Smooth muscle cell of the umbilical artery (primary cell): ENCODE measurements at places on chromosomes 3 and 15. TPM values are rescaled to one million over a fixed set of nuclear protein-coding genes. Genes with fewer than 3 reads are reported as not detected.

The SSUH2 gene
- 0.05 TPM in 1 of 2 replicates, not detected in the other for total RNA-seq

The LIPC gene
- 3.6 TPM in 1 of 2 replicates, not detected in the other for total RNA-seq

The TRIM59 gene
- total RNA-seq: 7.7 and 20.2 TPM in 2 replicates

The C3orf49 gene
- not detected in 2 replicates for total RNA-seq

The MYRIP gene
- total RNA-seq: 0.05 TPM in 1 of 2 replicates, not detected in the other

The SLC51A gene
- not detected in 2 replicates for total RNA-seq

The TGM5 gene
- not detected in 2 replicates for total RNA-seq

The CSTA gene
- total RNA-seq: 0.59 TPM in 1 of 2 replicates, not detected in the other

The GP5 gene
- total RNA-seq: 0.14 and 0.59 TPM in 2 replicates

The VPS13C gene
- 73.3 and 78.4 TPM in 2 replicates for total RNA-seq

The CACNA2D2 gene
- total RNA-seq: 0.05 TPM in 1 of 2 replicates, not detected in the other

The CFAP100 gene
- not detected in 2 replicates for total RNA-seq

The SCAPER gene
- 6.8 and 8.0 TPM in 2 replicates for total RNA-seq

The PLA2G4E gene
- total RNA-seq: not detected in 2 replicates

The MESP1 gene
- under 0.01 and 0.09 TPM in 2 replicates for total RNA-seq

The ERICH6 gene
- not detected in 2 replicates for total RNA-seq

The MESP2 gene
- 0.09 and 0.30 TPM in 2 replicates for total RNA-seq

The STRIT1 gene
- total RNA-seq: not detected in 2 replicates

The CALML4 gene
- 0.30 and 2.1 TPM in 2 replicates for total RNA-seq

The SAMMSON gene
- under 0.01 TPM in 1 of 2 replicates, not detected in the other for total RNA-seq

The RBP2 gene
- total RNA-seq: not detected in 2 replicates

The SI gene
- total RNA-seq: not detected in 2 replicates

The MASP1 gene
- total RNA-seq: 8.5 and 25.5 TPM in 2 replicates

The UBE2E1 gene
- total RNA-seq: 97.8 and 126 TPM in 2 replicates

The UCN2 gene
- total RNA-seq: 2.1 and 2.3 TPM in 2 replicates

The ZNF501 gene
- 5.6 and 7.6 TPM in 2 replicates for total RNA-seq

The DAZL gene
- not detected in 2 replicates for total RNA-seq

The DPPA2 gene
- total RNA-seq: not detected in 2 replicates

The ILDR1 gene
- not detected in 2 replicates for total RNA-seq

The TMEM108 gene
- under 0.01 and 0.23 TPM in 2 replicates for total RNA-seq

The SYNPR gene
- not detected in 2 replicates for total RNA-seq

The MITF gene
- 0.74 and 3.6 TPM in 2 replicates for total RNA-seq

The CNTN4 gene
- total RNA-seq: 0.59 TPM in 1 of 2 replicates, not detected in the other

The CLDND1 gene
- 116 and 134 TPM in 2 replicates for total RNA-seq

The GJD2 gene
- not detected in 2 replicates for total RNA-seq

The SAMD7 gene
- not detected in 2 replicates for total RNA-seq

The KBTBD12 gene
- not detected in 2 replicates for total RNA-seq

The DCLK3 gene
- not detected in 2 replicates for total RNA-seq

The ERC2 gene
- under 0.01 and 0.42 TPM in 2 replicates for total RNA-seq

The BBS4 gene
- total RNA-seq: 20.8 and 21.5 TPM in 2 replicates

The PLSCR1 gene
- 13.7 and 37.4 TPM in 2 replicates for total RNA-seq

The CHDH gene
- total RNA-seq: not detected in 2 replicates

The MRAS gene
- 48.9 and 76.3 TPM in 2 replicates for total RNA-seq
